ENCODE measurements at places on chromosomes 2 and 18. TPM values are rescaled to one million over a fixed set of nuclear protein-coding genes. Genes with fewer than 3 reads are reported as not detected.

ZEB2 gene
- polyA plus RNA-seq, result 38.3 TPM

MALL gene
- 37.6 TPM for polyA plus RNA-seq

LRATD1 gene
- 9.0 TPM for polyA plus RNA-seq

LCT gene
- not detected for polyA plus RNA-seq

L3MBTL4 gene
- polyA plus RNA-seq, result 3.7 TPM

PDCD1 gene
- 0.60 TPM for polyA plus RNA-seq

SLC40A1 gene
- polyA plus RNA-seq, result 72.3 TPM

RASGRP3 gene
- polyA plus RNA-seq, result 6.9 TPM

OTX1 gene
- not detected for polyA plus RNA-seq

EPHA4 gene
- 5.8 TPM for polyA plus RNA-seq

LYG2 gene
- polyA plus RNA-seq, result not detected

EVX2 gene
- not detected for polyA plus RNA-seq

MSH2 gene
- polyA plus RNA-seq, result 6.2 TPM

IL1R2 gene
- 111 TPM for polyA plus RNA-seq

SLC9A4 gene
- 4.7 TPM for polyA plus RNA-seq

FSHR gene
- not detected for polyA plus RNA-seq

SCYGR7 gene
- not detected for polyA plus RNA-seq

C2orf72 gene
- 3.3 TPM for polyA plus RNA-seq

DNA sequence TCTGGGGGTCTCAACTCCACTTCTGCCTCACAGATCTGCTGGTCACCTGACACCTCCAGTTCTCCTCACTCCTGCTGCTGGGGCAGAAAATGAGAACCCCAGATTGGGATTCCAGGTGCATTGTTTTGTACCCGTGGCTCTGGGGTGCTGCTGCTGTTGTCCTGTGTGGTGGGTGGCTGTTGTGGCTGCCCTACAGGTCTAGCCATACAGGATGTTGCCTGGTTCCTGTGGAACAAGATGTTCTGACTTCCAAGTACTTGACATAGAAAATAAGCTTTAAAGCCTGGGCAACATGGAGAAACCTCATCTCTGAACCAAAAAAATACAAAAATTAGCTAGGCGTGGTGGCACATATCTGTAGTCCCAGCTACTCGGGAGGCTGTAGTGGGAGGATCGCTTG is 38.1 kb downstream of the CHRNA1 start:
- no peak for DNase-seq

DNA sequence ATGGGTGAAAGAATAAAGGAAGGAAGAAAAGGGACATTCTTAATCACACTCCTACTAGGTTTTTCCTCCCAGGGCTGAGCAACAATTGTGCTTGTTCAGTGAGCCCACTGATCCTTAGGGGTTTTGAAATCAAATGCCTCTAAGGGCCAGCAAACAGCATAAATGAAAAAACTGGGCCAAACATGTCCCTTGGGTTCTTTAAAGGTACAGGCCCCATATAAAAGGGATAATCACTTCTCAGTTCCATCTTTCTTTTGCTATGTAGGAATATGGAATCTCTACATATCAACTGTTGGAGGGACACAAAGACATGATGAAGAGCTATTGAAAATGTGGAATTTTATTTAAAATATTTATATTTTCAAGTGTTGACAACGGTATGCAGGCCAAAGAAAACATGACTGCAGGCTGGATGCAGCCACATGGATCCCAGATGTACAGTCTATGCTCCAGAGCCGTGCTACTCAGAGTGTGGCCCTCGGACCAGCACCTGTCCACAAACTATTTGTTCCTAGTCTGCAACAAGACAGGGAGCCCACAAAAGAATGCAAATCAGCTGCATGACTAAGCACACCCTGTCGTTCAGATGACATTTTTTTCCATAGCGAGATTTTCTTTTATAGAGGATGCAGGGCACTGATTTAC is 110.0 kb downstream of the CDH20 start:
- DNase-seq, result no peak

DNA sequence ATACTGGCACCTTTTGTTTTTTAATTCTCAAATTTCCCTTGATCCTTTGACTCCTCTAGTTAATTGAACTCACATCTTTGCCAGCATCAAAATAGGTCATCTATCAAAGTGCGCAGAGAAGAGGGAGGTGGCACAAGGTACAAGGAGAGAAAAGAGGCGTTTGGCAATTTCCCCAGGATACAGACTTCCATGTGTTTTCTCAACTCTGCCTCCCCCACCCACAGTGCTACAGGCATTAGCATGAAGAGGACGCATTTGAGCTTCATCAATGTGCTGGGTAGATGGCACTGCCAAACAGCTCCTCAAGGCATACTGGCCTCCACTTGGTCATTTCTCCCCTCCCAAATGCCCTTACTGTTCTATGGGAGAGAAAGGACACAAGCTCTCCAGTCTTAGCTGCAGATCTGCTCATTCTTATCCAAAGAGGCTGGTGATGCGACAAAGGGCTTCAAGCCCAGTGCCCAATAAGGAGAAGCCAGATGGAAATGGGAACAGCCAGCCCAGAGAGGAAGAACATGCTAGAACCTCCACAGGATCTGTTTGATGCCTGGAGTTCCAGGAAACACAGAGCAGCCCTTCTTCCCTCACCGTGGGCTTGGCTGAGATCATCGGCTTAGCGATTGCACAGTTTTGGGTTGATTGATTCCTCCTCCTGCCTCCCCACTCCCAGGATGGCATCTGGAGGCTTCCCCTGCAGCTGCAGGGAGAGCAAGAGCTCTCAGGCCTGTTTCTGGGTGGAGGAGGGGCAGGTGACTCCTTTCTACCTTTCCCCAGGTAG is 144.7 kb upstream of the SMAD2 start:
- peak; percentile 19 for DNase-seq

- peak; percentile 22 for DNase-seq
These were observed 2.4 kb downstream of the EVX2 start for GRCh38 chr2:176081376-176081836.

GRCh38 chr2:237517990-237518389 is 30.9 kb downstream of the MLPH start:
- no peak for DNase-seq

GRCh38 chr2:134737671-134738070 is 18.9 kb upstream of the TMEM163 start:
- peak; percentile 44 for DNase-seq

DNA sequence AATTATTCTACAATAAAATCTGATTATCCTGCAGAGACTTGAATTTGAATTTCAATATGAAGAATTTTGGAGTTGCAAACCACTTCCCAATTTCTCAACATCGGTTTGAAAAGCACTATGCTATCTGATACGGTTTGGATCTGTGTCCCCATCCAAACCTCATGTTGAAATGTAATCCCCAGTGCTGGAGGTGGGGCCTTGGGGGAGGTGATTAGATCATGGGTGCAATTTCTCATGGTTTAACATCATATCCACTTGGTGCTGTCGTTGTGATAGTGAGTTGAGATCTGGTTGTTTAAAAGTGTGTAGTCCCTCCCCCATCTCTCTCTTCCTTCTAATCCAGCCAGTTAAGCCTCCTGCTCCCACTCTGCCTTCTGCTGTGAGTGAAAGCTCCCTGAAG is 205.7 kb downstream of the NBAS start:
- DNase-seq, result no peak

DNA sequence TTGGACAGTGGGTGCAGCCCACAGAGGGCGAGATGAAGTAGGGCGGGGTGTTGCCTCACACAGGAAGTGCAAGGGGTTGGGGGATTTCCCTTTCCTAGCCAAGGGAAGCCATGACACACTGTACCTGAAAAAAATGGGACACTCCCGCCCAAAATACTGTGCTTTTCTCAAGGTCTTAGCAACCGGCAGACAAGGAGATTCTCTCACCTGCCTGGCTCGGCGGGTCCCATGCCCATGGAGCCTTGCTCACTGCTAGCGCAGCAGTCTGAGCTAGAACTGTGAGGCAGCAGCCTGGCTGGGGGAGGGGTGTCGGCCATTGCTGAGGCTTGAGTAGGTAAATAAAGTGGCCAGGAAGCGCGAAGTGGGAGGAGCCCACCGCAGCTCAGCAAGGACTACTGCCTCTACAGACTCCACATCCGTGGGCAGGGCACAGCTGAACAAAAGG is 244.7 kb downstream of the NBAS start:
- no peak for DNase-seq

- DNase-seq, result no peak
These were observed 490.3 kb downstream of the CCDC85A start for GRCh38 chr2:56674084-56674483.

GRCh38 chr2:38178556-38179419 is 102.8 kb upstream of the CYP1B1 start:
- DNase-seq, result peak; percentile 68

DNA sequence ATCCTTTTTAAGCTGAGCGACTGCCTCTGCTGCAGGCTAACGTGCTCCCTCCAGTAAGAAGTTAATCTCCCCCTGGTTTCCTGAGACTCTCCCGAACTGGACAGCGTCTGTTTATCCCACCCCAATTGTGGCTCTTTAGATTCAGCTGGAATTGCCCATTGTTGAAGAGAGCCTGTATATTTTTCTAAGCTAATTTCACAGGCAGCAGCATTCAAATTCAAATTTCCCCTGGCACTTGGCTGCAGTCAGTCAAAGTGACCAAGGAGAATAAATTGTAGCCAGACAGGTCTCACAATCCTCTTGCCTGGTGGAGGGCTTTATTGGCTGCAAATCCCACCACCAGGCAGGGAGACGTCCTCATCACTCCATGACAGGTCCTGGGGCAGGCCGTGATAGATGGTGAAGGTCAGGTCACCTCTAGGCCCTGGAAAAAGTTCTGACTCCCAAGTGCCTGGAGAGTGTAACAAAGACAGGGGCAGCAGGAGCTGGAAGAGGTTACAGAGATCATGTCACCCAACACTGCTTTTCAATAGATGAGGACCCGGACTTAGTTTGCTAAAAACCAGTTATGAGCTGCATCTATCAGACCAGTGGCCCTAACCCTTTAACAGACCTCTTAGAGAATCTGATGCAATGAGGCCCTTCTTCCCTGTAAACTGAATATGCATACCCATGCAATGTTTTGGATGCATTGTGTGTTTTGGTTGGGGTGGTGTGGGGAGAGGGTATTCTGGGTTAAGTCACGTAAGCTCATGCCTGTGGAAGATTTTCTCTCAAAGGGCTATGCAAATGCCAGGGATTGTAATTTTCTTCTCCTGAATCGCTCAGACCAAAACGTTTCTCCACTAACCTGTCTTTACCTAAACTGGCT is 32.3 kb upstream of the C18orf32 start:
- DNase-seq, result no peak

DNA sequence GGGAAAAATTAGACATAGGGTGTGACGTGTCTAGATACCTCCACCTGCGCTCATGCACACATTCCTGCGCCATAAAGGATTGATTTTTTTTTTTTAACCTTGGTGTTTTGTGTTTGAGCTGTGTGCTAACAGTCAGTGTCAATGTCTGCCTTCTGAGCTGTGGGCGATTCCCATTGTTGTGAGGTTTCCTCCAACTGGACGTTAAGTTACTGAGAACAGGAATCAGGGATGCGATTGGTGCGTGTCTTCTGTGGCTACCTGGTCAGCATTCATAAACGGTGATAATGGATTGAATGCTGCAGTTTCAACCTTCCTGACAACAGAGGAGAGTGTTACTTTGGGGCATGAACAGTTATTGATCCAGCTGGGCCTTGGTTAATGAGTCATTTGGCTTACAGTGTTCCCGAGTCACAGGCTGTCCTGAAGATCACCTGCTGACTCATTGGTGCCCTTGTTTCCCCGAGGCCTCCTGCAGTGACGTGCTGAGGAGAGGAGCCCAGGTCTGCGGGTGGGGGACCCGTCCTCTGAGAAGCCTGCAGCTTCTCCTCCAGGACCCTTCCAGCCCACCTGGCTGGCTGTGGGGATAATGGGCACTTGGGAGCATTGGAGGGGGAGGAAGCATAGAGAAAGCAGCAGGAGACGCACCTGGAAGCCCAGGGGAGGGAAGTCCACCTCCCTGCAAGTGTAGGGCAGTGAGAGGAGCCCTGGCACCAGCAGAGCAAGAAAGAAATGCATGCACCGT is 25.8 kb upstream of the CABYR start:
- peak; percentile 56 for DNase-seq

DNA sequence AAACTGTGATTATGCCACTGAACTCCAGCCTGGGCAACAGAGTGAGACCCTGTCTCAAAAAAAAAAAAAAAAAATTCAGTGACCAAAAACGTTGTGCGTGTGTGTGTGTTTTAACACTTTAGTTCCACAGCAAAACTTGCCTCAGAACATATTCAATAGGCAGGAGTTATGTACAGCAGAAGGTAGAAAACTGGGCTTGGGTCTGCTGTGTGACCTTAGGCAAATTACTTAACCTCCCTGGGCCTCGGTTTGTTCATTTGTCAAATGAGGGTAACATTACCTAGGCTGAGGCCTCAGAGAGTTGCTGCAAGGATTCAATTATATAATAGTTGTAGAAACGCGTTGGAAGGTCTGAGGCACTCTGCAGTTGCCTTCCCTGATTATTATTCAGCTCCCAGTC is 10.3 kb upstream of the SCG2 start:
- DNase-seq, result no peak

- no peak for DNase-seq
These were observed 82.2 kb downstream of the LRP1B start for GRCh38 chr2:142048581-142048980.

- DNase-seq, result no peak
These were observed 91.0 kb downstream of the TMEM182 start for GRCh38 chr2:102852867-102853266.

DNA sequence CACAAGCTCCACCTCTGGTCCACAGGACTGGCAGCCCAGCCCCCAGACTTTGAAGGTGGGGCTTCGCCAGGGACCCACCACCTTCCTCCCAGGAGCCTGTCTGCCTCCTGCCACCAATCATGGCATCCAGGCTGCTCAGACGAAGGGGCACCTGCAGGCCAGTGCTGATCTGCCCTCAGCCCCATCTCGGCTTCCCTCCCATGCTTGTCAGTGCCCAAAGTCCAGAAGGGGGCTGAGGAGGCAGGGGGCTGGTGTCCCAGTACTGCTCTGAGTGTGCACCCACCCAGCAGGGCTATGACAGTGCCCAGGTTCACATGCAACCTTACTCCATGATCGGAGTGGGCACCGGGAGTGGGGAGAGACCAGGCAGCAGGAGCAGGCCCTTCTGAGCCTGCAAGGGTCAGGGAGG is 25.3 kb upstream of the RUFY4 start:
- DNase-seq, result no peak

Measured in stomach (tissue), 19 donors.